ENCODE measurements at places on chromosomes 6 and 20.

DNA sequence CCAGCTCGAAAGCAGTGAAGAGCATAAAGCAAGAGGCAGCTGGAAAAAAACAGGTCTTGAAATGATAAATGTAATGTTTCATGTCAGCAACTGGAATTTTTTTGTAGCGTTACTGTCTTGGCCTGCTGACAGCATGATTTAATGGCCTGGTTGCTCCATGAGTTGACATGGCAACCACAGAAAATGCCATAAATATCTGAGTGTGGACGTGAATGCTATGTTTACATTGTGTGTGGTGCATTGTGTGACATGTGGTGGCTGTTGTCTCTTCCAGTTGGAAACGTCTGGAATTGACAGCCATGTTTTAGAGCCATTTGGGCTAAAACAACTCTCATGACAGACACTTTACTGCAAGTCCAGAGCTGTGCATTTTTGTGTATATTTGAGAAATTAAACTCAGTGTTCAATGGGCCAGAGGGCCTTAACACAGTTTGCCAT lies 170.0 kb downstream of the FOXA2 start:
- no peak for DNase-seq

GRCh38 chr6:100281471-100281901 lies 183.2 kb downstream of the SIM1 start:
- DNase-seq = no peak

GRCh38 chr6:62042429-62042828 lies 243.6 kb downstream of the KHDRBS2 start:
- DNase-seq = no peak

GRCh38 chr6:26380256-26380655 lies 2.7 kb upstream of the BTN2A2 start:
- no peak for DNase-seq

- DNase-seq = no peak
These were observed 948 bp upstream of the DNAJC5 start for GRCh38 chr20:63893999-63894357.

GRCh38 chr6:170007468-170008293 lies 256.3 kb downstream of the ERMARD start:
- no peak for DNase-seq
